Kidney (tissue), 22 donors: ENCODE measurements at places on chromosomes 2 and 18.

- DNase-seq, result no peak
Observed at GRCh38 chr2:239171643-239172042, 229.2 kb downstream of the HDAC4 start.

DNA sequence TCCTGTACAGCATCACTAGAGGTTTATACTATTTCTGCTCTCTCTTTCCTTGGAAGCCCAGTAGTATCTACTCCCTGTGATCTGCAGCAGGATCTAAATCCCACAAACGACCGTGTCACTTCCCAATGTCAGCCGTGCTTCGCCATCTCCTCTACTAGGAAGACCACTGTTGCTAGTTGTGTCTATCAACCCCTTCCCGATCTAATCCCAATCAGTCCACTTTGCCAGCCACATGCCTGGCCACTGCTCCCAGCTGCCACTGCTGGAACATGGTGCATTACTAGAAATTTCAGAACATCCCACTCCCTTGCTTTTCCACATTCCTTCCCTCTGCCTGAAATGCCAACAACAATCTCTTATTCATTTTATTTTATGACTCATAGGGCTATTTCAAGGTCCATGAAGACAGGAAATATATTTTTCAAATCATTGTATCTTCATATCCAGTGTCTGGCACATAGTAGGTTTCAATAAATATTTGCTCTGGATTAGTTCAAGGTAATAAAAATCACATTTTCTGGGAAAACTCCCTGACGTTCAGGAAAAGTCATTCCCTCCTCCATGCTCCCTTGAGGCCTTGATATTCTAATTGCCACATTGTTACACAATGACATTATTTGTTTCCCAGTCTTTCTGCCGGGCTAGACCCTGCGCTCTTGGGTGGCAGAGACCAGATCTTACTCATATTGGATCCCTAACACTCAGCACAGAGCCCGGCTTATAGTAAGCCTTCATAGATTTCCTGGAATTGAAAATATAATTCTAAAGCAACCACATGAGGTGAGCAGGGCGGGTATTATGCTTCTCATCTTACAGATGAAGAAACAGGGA, 2.1 kb upstream of the TRIB2 start:
- peak; percentile 63 for DNase-seq

DNA sequence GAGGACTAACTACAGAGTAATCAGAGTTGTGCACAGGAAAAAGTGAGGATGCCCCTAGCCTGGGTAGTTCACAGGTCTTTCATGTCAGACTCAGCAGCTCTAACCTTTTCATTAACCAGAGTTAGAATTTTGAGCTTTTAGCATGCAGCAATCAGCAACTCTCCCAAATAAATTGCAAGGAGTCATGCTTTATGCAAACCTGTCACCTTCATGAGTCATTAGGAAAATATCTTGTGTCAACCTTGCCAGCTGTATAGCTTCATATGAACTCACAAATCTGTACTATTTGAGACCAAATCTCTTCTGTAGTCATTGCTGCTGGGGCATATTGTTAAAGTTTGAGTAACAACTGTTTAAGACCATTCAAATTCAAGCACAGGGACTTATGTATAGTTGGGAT, 382.3 kb upstream of the NT5C1B start:
- no peak for DNase-seq

GRCh38 chr2:196479350-196479749, 160.2 kb upstream of the CCDC150 start:
- no peak for DNase-seq
